Umbilical cord (tissue), 2 donors: ENCODE measurements at places on chromosomes 5 and 9. TPM values are rescaled to one million over a fixed set of nuclear protein-coding genes. Genes with fewer than 3 reads are reported as not detected.

GRCh38 chr5:163867324-163867723, 361.9 kb downstream of the MAT2B start:
- DNase-seq = no peak

DNA sequence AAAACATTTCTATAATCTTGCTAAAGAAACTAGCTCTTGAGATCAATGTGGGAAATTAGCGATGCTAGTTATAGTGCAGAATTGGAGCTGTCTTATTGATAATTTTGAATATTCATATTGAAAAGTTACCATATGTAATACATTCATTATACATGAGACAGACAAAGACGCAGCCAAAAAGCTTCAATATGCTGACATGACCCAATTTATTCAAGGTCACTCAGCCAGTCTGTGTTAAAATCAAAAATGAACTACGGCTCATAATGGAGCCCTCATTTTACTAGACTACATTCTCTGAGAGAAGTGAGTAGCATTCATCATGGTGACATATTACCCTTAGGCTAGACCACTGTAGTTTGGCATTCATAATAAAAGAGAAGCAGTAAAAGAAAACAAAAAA, 107.3 kb upstream of the GABRG2 start:
- DNase-seq = no peak

GRCh38 chr5:54312499-54312898, 2.1 kb upstream of the ARL15 start:
- no peak for DNase-seq

- no peak for DNase-seq
Observed at GRCh38 chr5:116497631-116498030, 77.0 kb downstream of the SEMA6A start.

GRCh38 chr9:134800791-134801339, 79.7 kb upstream of the FCN2 start:
- peak; percentile 44 for DNase-seq

GRCh38 chr9:115439641-115440040, 321.7 kb upstream of the TNC start:
- DNase-seq = no peak

DNA sequence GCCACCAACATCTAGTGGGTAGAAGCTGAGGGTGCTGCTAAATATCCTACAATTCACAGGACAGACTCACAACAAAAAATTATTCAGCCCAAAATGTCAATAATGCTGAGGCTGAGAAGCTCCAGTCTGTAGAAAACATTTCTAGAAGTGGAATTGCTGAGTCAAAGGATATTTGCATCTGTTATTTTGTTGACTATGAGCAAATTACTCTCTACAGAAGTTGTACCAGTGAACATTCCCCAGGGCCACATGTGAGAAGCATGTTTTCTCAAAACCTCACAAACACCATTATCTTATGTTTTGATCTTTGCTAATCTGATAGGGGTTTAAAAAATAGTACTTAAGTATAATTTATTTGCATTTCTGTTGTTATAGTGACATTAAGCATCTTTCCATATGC, 15.4 kb downstream of the ITK start:
- no peak for DNase-seq

GRCh38 chr9:124659099-124659659, 111.9 kb downstream of the NR6A1 start:
- peak; percentile 89 for DNase-seq

DNA sequence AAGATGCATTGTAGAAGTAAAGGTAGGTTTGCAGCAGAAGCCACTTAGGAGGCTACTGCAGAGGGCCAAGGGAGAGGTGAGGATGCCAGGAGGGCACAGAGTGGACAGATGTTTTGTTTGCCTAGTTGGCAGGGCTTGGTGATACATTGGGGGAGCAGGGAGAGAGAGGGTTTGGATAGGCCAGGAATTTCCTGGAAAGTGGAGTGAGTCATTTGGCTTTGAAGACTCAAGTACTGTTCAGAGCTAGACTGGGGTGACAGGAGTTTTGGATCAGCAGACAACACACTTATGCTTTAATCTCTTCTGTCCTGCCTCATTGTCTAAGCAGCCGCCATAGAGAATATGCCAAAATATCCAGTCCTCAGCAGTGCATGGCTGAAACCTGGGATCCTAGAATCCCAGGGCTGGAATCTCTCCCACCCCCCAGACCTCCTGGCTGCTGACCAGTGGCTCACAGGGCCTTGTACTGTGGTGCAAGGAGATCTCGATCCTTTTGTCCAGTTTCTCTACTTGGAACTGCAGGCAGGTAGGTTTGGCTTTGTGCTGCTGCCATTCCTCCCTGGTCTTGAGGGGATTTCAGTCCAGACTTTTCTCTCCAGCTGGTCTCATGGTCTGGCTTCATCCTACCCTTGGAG, 11.0 kb downstream of the TMEM268 start:
- peak; percentile 32 for DNase-seq

- no peak for DNase-seq
Observed at GRCh38 chr5:177983763-177984583, 12.1 kb downstream of the PROP1 start.

GRCh38 chr5:126460977-126461376, 37.8 kb downstream of the GRAMD2B start:
- no peak for DNase-seq

DNA sequence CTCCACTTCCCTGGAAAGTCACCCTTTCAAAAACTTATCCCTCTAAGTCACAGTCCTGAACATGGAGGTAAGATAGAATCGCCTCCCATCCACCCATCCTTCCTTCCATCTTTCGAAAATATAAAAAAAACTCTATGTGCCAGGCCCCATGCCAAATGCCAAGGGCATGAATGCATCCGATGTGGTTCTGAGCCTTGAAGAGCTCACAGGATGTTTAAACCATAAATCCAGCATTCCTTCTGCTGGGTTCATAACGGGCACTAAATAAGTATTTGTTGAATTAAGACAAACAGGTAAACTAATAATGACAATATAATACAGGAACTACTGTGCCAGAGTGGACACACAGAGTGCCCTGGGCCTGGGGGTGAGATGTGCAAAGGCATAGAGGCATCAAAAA, 147.3 kb downstream of the TTLL11 start:
- no peak for DNase-seq

DNA sequence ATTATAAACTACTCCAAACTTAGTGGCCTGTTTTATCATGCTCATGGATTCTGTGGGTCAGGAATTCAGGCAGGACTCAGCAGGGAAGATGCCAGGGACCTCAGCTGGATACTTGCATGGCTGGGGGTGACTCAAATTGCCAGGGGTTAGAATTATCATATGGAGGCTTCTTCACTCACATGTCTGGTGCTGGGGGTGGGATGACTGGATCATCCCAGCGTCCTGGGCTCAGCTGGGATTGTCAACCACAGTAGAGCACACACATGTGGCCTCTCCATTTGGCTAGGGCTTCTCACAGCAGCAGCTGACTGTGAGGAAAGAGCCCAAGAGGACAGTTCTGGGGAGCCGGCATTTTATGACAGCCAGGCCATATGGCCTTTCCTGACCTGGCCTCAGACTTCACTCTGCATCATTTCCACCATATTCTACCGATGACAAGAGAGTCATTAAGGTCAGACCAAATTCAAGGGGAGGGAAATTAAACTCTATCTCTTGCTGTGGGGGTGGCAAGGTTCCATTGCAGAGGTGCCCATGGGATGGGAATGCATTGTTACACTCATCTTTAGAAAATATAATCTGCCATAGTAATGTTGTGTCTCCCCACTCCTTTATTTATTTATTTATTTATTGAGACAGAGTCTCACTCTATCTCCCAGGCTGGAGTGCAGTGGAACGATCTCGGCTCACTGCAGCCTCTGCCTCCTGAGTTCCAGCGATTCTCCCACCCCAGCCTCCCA, 5.2 kb upstream of the GRK6 start:
- no peak for DNase-seq

GRCh38 chr5:146921225-146921624, 42.7 kb upstream of the PPP2R2B start:
- peak; percentile 50 for DNase-seq

- DNase-seq = no peak
Observed at GRCh38 chr5:89072842-89073672, 190.1 kb upstream of the MEF2C start.

GRCh38 chr5:154395407-154396106, 50.2 kb upstream of the SAP30L start:
- no peak for DNase-seq

- peak; percentile 80 for DNase-seq
Observed at GRCh38 chr9:73081979-73082657, 69.5 kb upstream of the ANXA1 start.

- peak; percentile 32 for DNase-seq
Observed at GRCh38 chr9:38423973-38424843, at the start of gene IGFBPL1. IGFBPL1 (minus strand) TSS chr9:38424454; CDS start chr9:38424424, 30 bp downstream.

DNA sequence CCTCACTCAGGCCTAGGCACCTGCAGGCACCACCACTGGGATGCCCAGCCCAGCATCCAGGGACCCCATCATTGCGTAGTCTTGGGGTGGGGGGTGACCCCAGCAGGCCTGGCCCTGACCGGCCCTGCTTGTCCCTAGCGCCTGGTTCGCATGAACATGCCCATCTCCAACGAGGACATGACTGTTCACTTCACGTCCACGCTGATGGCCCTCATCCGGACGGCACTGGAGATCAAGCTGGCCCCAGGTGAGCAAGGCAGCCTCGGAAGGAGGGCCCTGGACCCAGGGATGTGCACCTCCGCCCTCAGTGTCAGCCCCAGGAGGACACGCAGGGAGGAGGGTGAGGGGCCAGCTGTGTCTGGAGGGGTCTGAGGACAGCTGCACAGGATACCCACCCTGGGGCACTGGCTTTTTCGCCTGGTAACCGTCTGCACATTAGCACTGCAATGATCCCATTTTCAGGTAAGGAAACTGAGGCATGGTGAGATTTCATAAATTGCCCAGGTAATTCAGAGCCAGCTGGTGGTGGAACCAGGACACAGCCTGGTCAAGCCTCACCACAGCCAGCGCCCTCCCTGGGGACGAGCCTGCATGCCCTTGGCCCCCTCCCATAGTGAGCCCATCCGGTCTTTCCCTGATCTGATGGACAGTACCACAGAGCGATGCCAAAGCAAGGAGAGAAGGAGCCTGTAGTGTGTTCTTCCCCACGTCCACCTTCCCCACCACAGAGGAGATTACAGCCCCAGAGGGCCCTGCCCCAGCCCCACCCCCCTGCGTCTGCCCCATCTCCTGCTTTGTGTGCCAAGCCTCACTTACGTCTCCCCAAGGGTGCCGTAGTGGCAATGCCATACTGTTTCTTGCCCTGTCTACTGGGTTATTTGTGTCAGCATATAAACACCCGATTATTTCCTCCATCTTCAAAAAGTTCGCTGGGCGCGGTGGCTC, 228.3 kb downstream of the CACNA1B start:
- DNase-seq = no peak

GRCh38 chr9:128202648-128203023, 543 bp upstream of the DNM1 start:
- no peak for DNase-seq

GRCh38 chr9:89433826-89434225, 64.1 kb downstream of the SEMA4D start:
- DNase-seq = no peak

GRCh38 chr5:161400583-161400982, 145.9 kb downstream of the GABRB2 start:
- no peak for DNase-seq

- DNase-seq = no peak
Observed at GRCh38 chr9:8382266-8382665, 582.7 kb upstream of the DMAC1 start.

DNA sequence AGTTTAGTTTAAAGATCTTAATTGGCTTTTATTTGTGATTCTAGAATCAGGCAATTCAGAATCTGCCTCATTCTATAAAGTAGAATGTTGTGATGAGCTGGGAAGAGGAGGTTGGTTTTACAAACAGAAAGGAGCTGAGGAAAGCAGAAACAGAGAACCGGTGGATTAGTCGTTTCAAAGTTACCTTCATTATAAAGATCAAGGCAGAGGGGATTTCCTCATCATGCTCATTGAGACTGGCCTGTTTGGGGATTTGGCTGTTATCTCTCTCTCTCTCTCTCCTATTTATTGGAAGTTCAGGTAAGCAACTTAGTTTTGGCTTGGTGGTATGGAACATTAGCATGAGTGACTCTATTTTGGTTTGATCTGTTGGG, 134.0 kb downstream of the GCNT1 start:
- DNase-seq = no peak

DNA sequence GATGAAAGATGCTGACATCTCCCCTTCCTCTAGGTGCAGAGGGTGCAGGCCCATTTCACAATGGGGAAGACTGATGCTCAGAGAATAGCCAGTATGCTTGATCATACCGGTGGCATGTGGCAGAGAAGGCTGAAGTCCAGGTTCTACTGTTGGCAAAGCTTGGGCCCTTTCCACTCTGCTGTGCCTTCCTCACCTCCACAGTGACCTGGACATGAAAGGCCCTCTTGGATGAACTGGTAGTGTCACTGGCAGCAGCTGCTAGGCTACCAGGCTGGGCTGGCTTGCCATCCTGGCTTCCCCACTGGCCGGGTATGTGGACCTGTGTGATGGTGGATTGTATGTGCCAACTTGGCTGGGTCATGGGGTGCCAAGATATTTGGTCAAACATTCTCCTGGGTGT, 92.0 kb downstream of the GADD45G start:
- DNase-seq = no peak

CBY3 gene
- not detected for total RNA-seq

COL23A1 gene
- total RNA-seq = 0.96 TPM

ZFR gene
- 78.7 TPM for total RNA-seq

NME5 gene
- not detected for total RNA-seq

CDH18 gene
- total RNA-seq = 4.3 TPM

ZCCHC7 gene
- total RNA-seq = 34.7 TPM

CCDC187 gene
- 1.7 TPM for total RNA-seq

CTXN3 gene
- total RNA-seq = 2.6 TPM

FASTKD3 gene
- total RNA-seq = 26.5 TPM

COL5A1 gene
- total RNA-seq = 1,367 TPM

IFNA21 gene
- 18.5 TPM for total RNA-seq

RAD1 gene
- 77.3 TPM for total RNA-seq

SEMA4D gene
- 28.2 TPM for total RNA-seq

LRRTM2 gene
- 2.4 TPM for total RNA-seq

C9orf85 gene
- total RNA-seq = 33.7 TPM

RNF183 gene
- 3.4 TPM for total RNA-seq

MOCS2 gene
- 51.8 TPM for total RNA-seq
